ENCODE measurements at places on chromosomes 11 and 22.
A peak's percentile ranks its signal among the peaks of the same experiment; 100 is the strongest.

- DNase-seq = no peak
Measured at GRCh38 chr11:123473941-123474677, 44.0 kb downstream of the GRAMD1B start.

GRCh38 chr22:29151316-29151715 is 54.4 kb upstream of the EMID1 start:
- no peak for DNase-seq

- DNase-seq = no peak
Measured at GRCh38 chr11:24312464-24313238, 184.2 kb upstream of the LUZP2 start.

- no peak for DNase-seq
Measured at GRCh38 chr11:74023276-74023675, 14.4 kb upstream of the UCP3 start.

- peak; percentile 60 for DNase-seq
Measured at GRCh38 chr11:128302425-128303186, 284.8 kb downstream of the ETS1 start.

DNA sequence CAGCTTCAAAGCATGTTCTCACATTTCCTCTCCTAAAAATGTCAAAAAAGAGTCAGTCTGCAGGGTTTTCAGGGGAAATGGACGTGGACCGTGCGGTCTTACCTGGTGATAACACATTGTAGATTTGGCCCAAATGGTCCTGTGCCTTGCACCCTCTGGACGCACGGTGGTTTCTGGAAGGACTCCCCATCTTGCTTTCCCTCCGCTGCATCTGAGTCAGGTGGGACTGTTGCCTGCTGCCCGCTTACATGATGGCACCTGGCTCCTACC is 1290.1 kb downstream of the TBC1D22A start:
- no peak for DNase-seq

- no peak for DNase-seq
Measured at GRCh38 chr11:87212891-87213290, 175.2 kb downstream of the TMEM135 start.

GRCh38 chr11:33899400-33900037 is 7.6 kb upstream of the LMO2 start:
- DNase-seq = no peak

GRCh38 chr11:82747471-82747870 is 13.8 kb upstream of the FAM181B start:
- no peak for DNase-seq

DNA sequence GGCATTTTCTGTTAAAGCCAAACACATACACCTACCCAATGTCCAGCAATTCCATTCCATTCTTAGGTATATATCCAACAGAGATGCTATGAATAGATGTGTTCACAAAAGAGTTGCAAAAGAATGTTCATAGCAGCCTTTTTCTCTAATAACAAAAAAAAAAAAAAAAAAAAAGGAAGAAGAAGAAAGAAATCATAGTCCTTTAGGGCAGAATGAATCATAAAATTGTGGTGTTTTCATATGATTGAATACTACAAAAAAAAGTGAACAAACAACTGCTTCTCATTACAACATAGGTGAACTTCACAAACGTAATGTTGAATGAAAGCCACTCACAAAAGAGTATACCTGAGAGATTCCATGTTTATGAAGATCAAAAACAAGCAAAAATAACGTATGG is 66.8 kb upstream of the GRK3 start:
- DNase-seq = no peak

DNA sequence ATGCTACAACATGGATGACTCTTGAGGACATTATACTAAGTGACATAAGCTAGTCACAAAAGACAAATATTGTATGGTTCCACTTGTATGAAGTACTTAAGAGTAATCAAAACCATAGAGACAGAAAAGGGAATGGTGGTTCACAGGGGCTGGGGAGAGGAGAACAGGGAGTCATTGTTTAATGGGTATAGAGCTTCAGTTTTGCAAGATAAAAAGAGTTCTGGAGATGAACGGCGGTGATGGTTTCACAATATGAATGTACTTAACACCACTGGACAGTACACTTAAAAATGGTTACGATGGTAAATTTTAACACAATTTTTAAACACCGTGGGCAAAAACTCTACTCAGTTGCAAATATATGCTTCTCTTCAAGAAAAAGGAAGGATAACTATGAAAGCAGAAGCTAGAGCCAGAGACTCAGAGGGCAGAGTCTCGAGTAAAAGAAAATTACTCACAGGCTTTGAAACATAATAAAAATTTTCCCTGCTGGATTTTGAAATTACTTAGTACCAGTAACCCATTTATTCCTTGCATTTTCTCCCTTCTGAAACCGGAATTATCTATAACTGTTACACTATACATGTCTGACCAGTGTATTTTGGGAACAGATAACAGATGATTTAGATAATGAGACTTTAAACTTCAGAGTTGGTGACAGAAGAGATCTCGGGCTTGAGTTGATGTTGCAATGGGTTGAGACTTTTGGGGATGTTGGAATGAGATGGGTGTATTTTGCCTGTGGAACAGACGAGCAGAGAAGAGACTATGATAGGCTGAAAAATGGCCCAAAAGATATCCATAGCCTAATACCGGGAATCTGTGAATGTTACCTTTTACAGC is 15.0 kb downstream of the MRTFA start:
- no peak for DNase-seq

DNA sequence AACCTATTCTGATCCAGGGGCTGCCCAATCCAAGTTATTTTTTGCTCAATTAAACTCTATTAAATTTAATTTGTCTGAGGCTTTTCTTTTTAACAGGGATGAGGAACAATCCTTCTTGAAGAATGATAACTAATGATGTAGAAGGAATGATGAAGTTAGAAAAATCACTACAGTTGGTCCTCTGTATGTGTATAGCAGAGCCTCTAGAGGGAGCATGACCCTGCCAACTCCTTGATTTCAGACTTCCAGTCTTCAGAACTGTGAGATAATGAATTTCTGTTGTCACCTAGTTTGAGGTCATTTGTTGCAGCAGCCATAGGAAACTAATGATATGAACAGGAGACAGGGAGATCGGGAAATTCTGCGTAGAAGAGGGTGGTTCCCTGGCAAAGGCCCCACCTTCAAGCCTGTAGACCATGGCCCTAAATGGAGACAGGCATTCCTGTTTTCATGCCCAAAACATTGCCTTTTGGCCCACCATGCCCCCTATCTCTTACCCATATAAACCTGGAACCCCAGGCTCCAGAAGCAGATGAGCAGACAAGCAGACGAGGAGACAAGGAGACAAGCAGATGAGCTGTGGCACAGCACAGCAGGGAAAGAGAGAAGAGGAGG is 7.7 kb upstream of the QSER1 start:
- no peak for DNase-seq

DNA sequence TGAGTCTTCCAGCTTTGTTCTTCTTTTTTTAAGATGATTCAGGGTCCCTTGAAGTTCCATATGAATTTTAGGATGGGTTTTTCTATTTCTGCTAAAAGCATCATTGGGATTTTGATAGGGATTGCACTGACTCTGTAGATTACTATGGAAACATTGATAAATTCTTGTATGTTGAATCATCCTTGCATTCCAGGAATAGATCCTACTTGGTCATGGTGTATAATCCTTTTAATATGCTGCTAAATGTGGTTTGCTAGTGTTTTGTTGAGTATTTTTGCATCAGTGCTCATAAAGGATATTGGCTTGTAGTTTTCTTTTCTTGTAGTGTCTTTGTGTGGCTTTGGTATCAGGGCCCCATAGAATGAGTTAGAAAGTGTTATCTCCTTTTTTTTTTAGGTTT is 34.9 kb upstream of the PHOX2A start:
- DNase-seq = no peak

GRCh38 chr11:125942771-125943428 is 2.9 kb upstream of the VSIG10L2 start:
- DNase-seq = no peak

- DNase-seq = peak; percentile 66
Measured at GRCh38 chr22:46739094-46739870, 1.2 kb upstream of the CERK start.

Measured in T-helper 17 cell (primary cell).